ENCODE measurements at places on chromosomes 7 and 10.

GRCh38 chr7:106793015-106793975 is 71.8 kb upstream of the PIK3CG start:
- peak; percentile 45 for DNase-seq

DNA sequence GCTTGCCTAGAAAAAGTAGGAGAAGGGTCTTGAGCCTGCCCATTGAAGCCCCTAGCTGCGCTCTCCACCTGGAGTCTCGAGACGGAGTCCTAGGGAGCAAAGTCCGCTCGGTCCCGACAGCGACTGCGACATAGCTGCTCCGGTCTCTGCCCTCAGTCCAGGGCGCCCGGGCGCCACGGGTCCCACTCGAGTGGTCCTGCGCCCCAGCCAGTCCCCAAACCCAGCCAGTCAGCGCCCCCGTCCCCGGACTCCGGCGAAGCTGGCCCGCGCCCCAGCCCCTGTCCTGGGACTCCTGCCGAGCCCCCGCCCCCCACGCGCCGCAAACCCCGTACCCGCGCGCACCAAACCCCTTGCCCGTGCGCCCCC is 490 bp downstream of the TNS3 start:
- no peak for DNase-seq

- DNase-seq = no peak
Observed at GRCh38 chr10:119726676-119727261, 919 bp downstream of the INPP5F start.

GRCh38 chr7:47496056-47496665 is 85.8 kb downstream of the TNS3 start:
- DNase-seq = no peak

- DNase-seq = no peak
Observed at GRCh38 chr7:131104596-131105293, 222.9 kb upstream of the MKLN1 start.

- DNase-seq = peak; percentile 50
Observed at GRCh38 chr7:37732253-37732652, 48.7 kb downstream of the GPR141 start.

- no peak for DNase-seq
Observed at GRCh38 chr7:139647085-139647484, 123.6 kb downstream of the CLEC2L start.

GRCh38 chr10:61942604-61943461 is 41.3 kb downstream of the ARID5B start:
- no peak for DNase-seq

- DNase-seq = no peak
Observed at GRCh38 chr7:39005036-39005435, 27.3 kb downstream of the POU6F2 start.

DNA sequence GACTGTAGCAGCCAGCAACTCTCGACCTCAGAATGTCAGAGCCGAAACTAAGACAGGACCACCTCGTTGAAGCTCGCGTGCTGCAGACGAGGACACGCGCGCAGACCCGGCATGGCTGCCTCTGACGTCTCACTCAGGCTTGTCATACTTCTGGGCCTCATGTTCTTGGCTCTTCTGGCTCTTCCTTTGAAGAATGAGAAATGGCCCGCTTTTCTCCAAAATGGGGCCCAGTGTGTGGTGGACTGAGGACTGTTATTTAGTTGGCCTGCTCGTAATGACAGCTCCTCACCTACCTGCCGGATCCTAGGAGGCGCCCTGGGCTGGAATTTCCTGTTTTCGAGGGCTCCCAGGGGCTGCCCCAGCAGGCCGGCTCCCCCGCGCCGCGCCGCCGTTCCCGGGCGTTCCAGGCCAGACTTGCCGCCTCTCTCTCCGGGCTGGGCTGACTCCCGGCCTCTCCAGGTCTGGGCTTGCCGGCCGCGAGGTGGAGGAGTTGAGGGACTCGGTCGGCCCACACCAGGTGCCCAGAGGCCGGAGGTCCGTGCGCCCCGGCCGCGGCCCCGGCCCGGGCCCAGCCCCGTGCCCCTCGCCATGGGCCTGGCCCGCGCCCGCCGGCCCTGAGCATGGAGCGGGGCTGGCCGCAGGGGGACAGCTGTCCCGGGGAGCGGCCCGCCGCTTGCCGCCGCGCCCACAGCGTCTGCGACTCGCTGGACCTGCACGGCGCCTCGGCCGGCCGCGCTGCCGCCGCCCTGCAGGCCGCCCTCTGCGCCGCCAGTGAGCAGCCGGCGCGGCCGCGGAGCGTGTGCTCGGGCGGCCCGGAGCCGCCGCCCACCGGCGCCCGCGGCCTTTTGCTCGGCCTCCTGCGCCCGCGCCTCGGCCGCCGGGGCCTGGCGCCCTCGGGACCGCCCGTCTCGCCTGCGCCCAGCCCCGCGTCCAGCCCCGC is 28.1 kb downstream of the AGAP3 start:
- DNase-seq = no peak

DNA sequence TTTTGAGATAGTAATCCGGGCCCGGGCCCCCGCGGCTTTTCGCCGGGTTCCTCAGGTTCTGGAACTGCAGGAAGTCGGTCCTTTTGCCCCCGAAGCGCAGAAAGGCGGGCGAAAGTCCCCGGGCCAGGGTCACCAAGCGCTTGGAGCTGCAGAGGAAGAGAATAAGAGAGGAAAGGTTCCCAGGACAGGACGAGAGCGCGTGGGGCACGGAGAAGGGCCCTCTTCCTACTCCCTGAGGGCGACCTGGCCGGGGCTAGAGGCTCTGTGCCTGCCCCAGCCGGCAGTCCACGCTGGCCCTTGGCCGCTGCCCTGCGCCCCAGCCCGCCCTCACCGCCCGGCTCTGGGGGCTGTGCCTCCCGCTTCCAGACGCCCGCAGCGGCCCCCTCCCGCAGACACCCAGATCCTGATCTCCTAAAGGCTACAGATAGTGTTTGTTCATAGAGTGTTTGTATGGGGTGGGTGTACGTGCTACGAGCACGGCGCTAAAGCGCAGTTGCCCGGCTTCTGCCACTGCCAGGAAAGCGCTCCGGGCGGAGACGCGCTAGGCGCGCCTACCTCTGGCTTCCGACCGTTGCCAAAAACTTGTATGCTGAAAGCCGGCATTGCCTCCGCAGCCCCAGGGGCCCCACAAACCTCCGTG is 3.2 kb downstream of the HPSE2 start:
- DNase-seq = no peak

GRCh38 chr7:150830937-150831336 is 21.4 kb upstream of the AOC1 start:
- DNase-seq = no peak

DNA sequence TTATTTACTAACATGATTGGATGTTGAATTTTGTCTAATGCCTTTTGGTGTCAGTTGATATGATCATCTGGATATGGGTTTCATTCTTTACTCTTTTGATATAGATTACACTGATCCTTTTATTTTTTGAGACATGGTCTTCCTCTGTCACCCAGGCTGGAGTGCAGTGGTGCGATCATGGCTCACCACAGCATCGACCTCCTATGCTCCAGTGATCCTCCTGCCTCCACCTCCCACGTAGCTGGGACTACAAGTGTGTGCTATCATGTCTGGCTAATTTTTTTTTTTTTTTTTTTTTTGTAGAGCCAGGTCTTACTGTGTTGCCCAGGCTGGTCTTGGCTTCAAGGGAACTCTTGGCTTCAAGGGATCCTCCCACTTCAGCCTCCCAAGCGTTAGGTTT is 27.1 kb downstream of the BMS1 start:
- no peak for DNase-seq

DNA sequence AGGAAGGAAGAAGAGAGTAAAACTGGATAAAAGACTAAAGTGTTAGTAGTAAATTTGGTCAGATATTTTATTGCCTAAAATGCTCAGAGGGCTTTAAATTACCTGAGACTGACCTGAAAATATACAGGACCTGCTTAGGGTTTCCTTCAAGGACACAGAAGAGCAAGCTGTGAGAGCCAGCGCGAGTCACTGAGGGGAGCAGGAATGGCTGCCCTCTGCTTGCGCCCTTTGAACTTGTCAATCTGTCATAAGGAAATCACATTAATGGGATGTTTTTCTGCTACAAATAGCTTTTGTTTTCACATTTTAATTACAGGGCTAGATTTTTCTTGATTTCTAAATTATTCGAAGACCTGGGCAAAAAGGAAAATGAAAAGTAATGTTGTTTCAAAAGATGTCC is 26.9 kb downstream of the DNAJB9 start:
- no peak for DNase-seq

GRCh38 chr10:71998119-71998839 is 34.1 kb downstream of the CHST3 start:
- DNase-seq = no peak

DNA sequence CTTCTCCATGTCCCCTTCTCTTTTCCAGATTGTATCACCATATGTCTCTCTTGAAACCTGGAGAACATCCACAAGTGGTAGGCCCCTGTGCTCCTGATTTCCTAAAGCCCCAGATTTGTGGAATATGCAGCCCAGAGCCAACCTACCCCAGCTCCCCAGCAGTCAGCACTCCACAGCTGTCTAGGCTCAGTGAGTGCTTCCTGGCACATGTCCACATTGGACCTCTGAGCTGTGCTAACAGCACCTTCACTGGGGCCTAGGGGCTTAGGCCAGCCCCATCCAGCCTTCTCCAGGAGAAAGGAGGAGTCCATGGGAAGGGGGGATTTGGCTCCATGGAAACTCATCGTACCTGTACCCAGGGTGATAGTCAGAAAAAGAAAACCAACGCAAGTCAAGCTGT is 192.7 kb downstream of the FGFR2 start:
- DNase-seq = no peak

GRCh38 chr7:78400038-78400437 is 601.5 kb downstream of the PHTF2 start:
- no peak for DNase-seq

GRCh38 chr10:131844529-131845084 is 56.2 kb upstream of the PPP2R2D start:
- no peak for DNase-seq

- DNase-seq = no peak
Observed at GRCh38 chr7:26493737-26494428, 202.2 kb downstream of the SNX10 start.

GRCh38 chr10:92830478-92831389 is 17.6 kb upstream of the EXOC6 start:
- DNase-seq = peak; percentile 54

- no peak for DNase-seq
Observed at GRCh38 chr10:2463316-2463715, 604.0 kb upstream of the PFKP start.

- DNase-seq = no peak
Observed at GRCh38 chr10:97943294-97943693, 87.1 kb downstream of the CRTAC1 start.

- DNase-seq = no peak
Observed at GRCh38 chr10:30825495-30825894, 195.9 kb upstream of the LYZL2 start.

- DNase-seq = no peak
Observed at GRCh38 chr10:101816376-101816775, 1.9 kb downstream of the OGA start.

GRCh38 chr7:20407585-20408466 is 77.1 kb downstream of the ITGB8 start:
- no peak for DNase-seq

GRCh38 chr10:22152403-22152802 is 65.4 kb downstream of the EBLN1 start:
- no peak for DNase-seq

DNA sequence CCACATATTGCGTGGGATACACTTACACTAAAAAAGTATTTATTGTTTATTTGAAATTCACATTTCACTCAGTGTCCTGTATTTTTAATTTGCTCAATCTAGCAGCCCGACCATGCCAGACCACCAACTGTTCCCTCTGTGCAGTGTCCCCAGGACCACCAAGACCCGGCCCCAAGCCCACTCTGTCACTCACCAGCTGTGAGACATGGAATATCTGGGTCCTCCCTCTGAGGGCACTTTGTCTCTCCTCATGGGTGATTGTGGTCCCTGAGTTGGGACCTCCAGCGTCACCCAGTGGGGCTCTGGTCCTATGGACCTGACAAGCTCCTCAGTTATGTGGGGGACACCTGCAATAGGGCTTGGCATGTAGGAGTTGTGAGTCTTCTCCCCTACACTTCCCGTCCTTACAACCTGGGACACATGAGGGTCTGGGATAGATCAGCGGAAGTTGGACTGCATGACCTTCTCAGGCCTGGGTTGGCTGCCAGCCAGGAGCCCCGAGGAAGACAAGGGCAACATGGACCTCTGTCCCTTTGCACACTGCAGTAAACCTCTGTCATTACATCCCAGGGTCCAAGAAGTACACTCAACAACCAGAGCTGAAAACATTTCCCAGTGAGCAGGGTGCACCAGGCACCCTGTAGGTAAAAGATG is 12.1 kb downstream of the C10orf71 start:
- no peak for DNase-seq

DNA sequence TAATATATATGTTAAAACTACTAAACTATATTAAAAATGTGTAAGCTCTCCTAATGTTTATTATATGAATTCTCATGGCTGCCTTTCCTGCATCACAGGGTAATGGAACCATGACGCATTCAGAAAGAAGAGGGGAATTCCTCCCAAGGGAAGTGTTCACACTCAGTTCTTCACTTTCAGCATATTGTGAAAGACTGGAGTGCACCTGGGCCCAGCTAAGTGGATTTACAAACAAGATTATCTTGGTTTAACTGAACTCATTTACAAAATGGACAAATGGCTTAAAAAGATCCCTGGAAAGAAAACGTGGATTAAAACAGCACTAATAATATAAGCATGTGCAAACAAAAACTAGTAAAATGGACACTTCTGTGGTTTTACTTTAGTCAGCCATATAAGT is 149.8 kb downstream of the DOCK4 start:
- no peak for DNase-seq

DNA sequence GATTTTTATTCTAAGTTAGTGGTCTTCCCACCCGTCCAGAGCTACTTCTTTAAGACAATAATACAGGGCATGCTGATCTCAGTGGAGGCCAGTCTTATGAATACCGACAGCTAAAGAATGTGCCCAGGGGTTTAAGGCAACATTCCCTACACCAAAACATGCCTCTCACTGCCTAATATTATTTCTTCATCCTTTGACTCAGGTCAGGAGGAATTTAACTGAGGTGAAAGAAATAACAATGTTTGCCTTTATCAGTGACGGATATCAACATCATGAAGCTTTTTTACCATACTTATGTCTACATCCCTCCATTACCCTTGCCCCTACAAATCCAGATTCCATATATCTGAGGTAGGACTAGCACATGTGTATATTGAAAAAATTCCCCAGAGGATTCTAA is 33.3 kb upstream of the TES start:
- no peak for DNase-seq

DNA sequence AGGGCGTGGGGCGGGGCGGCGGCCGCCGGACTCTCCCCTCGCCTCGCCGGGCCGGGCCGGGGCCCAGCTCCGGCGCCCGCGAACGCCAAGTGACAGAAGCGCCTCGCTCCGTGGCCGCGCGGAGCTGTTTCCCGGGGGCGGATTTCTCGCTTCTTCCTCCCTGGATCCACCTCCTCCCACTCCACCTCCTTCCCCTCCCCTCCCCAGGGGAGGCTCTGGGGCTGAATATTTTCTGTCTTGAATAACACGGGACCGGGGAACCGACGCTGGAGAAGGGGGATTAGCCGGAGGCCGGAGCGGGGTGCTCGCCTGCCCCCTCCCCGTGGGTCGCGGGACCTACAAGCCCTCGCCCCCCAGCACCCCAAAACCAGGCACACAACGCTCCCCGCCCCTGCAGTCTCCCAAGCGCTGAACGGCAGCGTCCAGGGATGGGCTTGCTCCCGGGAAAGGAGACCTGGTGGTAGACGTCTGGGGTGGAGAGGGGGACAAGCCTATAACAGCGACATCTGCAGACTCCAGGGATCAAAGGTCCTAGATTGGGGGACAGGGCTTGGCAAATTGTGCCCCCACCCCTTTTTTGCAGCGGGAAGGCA is at the start of gene ARHGAP21:
ARHGAP21 (minus strand) TSS at position 100 of the 593 bp plus-strand sequence. CDS start 1,988 bp downstream, outside the sequence.
- no peak for DNase-seq

- DNase-seq = no peak
Observed at GRCh38 chr7:66694286-66694685, 46.2 kb upstream of the RABGEF1 start.

GRCh38 chr7:131563918-131564317 is 7.5 kb upstream of the PODXL start:
- DNase-seq = no peak

Measured in germinal center (tissue), 1 donor.